NCI-H1436 (cell line): ENCODE measurements at places on chromosomes 5 and 9.

DNA sequence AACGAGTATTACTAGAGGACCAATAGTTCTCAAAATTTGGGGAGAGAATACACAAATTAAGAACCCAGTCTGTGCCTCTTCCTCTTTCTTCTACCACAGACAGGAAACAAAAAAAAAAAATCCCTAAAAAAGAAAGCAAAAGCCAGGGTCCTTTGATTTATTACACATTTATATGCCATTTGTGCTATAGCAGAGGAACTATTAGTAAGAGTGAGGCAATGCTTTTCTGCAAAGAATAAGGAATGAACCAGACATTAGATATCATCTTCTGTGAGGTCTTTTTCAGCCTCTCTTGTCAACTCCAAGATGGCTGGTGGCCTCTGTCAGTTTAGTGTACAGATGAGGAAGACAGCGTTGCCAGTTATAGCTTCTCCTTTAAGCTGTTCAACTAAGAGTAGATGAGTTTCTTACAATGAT, 127.6 kb downstream of the RFX3 start:
- no peak for DNase-seq

DNA sequence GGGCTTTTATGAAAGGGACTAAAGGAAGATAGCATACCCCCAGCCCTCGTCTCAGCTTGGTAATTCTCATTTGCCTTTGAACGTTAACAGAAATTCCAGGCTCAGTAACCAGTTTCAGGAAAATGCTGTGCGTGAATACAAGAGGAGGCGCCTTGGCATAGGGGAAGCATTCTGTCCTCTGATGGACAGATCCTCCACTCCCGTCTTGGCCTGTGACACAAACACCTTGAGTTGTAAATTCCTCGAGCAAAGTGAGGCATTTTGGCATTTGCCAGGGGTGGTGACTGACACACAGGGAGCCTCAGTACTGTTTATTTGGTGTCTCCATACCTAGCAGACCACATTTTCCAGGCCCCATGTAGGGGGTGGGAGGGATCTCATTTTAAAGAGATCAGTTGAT, 44.8 kb downstream of the APTX start:
- DNase-seq: no peak

DNA sequence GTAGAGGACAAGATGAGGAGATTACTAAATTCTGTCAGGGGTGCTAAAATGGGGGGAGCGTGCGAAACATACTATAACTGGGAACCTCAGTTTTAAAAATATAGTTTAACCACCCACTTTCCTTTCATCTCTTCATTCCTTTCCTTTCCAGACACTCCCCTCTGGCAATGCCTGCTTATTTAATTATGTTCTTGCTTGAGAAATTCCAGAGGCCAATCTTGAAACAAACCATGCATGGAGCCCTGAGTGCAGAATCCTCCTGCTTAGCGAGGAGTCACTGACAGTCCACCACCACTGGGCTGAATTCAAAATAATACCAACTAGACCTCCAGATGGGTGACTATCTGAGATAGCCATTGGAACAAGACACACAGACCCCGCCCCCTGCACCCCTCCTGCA, 29.7 kb upstream of the C9orf72 start:
- DNase-seq: no peak

GRCh38 chr9:121737481-121737931, 86.1 kb downstream of the DAB2IP start:
- DNase-seq: no peak

DNA sequence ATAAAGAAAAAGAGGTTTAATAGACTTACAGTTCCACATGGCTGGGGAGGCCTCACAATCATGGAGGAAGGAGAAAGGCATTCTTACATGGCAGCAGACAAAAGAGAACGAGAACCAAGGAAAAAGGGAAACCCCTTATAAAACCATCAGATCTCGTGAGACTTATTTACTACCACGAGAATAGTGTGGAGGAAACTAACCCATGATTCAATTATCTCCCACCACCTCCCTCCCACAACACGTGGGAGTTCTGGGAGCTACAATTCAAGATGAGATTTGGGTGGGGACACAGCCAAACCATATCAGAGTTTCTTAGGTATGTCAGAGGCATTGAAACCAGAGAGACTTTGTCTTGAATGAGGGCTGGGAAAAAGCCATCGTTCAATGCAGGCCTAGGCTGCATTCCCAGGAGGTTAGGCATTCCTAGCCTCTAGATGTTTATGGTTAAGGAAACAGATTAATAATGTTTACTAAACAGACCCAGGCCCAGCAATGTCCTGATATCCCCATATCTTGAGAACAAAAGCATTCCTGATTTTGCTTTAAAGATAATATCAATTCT, 7.5 kb upstream of the PAIP1 start:
- no peak for DNase-seq

DNA sequence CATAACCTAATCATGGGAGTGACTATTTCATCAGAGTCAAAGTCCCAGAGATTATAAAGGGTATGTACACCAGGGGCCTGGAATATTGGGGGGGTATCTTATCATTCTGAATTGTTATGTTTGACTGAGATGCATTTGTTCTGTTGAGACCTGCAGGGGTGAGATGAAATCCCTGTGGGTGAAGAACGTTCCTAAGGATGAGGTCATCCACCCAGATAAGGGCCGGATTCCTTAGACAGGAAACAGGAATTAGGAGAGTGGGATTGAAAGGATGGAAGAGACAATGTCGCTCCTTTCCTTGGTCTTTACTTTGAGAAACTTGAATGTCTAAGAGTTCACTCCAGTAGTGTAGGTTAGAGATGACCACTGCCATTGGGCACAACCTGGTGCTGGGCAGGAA, 54.7 kb downstream of the GAS1 start:
- DNase-seq: no peak

GRCh38 chr5:177350776-177351391, 584 bp downstream of the LMAN2 start:
- no peak for DNase-seq

DNA sequence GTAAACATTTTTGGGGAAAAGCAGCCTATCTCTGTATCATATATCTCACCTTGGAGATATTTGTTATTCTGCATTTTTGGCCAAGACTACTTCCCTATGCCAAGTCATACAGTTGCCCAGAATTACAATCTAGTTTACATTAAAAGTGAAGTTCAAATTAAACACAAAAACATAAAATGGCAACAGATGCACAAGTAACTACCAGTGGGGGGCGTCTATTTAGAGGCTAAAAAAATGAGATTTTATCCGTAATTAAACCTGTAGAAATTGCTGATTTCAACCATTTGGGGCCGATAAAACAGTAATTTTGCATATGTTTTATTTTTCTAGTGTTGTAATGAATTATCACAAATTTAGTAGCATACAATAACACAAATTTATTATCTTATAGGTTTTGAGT, 787.1 kb upstream of the CHD1 start:
- no peak for DNase-seq

- DNase-seq: no peak
Observed at GRCh38 chr5:114319236-114319635, 42.6 kb upstream of the KCNN2 start.

DNA sequence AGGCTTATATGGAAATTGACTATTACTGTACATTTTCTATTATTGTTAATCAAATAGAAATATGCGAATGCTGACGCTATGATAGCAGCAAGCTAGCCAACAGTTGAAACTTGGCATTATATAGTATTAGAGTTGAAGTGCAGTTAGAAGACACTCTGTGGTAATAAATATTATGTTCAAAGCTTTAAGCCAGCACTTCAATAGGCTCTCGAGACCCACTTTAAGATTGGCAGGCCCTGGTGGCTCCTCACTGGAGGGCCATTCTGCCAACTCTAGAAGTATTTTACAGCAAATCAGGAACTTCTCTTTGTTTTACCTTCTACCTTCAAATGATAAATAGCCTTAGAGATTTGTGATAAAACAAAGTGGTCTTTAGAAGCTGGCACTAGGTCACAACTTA, 2029.0 kb upstream of the WWC1 start:
- DNase-seq: no peak

GRCh38 chr5:151682751-151683331, 3.9 kb downstream of the SPARC start:
- no peak for DNase-seq

DNA sequence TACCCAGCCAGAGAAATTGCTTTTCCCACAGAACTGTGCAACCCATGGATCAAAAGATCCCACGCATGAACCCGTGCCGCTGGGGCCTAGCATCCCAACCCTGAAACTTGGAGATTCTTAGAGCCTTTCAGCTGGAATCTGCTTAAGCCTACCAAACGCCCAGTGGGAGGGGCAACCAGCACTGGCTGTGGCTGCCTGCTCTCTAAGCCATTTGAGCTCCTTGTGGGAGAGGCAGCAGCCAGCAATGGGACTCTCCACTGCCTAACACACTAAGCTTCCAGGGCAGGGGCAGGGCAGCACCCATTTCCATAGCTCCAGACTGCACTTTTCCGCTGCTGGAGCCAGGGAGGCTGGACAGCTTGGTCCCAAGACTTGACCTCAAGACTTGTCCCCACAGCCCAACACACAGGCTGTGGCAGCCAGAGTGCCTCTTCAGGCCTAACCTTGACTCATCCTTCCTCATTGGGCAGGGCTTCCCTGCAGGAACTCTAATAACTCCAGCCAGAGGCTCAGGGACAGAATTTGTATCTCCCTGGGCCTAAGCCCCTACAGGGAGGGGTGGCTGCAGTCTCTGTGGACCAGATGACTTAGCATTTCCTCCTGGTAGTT, 437.4 kb downstream of the MTRR start:
- DNase-seq: no peak

DNA sequence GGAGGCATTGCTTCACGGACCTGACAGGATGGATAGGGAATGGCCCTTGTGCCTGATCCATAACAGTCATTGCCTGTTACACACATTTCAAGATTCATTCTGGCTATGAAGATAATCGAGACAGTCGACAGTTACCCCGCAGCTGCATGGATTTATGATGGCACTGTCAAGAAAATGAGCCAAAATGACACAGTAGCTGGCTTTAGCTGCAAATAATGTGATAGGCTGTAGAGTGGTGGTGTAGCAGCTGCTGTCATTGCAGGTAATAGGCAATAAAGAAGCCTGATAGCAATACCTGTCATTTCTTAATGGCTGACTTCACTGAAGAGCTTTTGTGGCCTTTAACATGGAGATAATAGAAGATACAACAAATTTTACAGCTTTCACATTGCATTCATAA, 1085.2 kb upstream of the ARRDC3 start:
- DNase-seq: peak; percentile 6

GRCh38 chr9:79809931-79810330, 238.2 kb downstream of the TLE4 start:
- no peak for DNase-seq

DNA sequence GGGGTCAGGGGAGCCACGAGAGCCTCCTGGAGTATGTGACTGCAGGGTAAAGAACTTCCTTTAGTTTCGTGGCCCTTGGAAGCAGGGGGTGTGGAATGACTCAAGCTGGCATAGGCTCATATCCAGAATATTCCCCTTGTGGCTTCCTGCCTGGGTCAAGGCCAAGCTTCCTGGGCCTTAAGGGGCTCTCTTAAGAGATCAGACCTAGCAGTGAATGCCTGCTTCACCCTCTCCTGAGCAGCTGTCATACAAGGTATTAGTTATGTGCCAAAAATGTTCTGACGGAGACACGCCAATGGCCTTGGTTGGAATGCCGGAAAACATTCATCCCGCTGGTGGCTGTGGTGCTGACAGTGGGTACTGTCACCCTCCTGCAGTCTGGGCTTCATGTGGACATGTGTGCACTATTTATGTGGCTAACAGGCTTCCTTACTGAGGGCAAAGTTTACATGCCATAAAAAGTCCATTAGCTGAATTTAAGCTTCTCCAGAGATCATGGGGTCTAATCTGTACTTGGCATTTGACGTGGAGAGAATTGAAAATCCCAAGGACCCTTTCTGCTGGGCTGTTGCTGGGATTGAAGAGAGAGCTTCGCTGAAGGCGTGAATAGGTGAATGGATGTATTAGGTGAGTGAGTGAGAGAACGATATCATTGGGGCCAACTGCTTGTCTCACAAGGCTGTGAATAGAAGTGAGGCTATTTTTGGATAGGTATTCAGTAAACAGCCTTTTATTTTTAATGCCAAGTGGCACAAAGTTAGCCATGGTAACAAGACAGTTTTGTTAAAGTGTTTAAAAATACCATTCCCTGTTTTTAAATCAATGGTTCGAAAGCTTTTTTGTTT, 156.8 kb downstream of the MACROH2A1 start:
- no peak for DNase-seq

- DNase-seq: no peak
Observed at GRCh38 chr9:81782313-81782995, 93.1 kb upstream of the TLE1 start.

GRCh38 chr5:149117970-149118369, 23.3 kb upstream of the ABLIM3 start:
- DNase-seq: no peak

GRCh38 chr9:136799079-136799853, 3.1 kb downstream of the CCDC183 start:
- DNase-seq: no peak

- DNase-seq: no peak
Observed at GRCh38 chr9:87381746-87382145, 115.9 kb upstream of the DAPK1 start.
